Progenitor cell of endocrine pancreas (in vitro differentiated cells): ENCODE measurements at places on chromosomes 4 and X.

DNA sequence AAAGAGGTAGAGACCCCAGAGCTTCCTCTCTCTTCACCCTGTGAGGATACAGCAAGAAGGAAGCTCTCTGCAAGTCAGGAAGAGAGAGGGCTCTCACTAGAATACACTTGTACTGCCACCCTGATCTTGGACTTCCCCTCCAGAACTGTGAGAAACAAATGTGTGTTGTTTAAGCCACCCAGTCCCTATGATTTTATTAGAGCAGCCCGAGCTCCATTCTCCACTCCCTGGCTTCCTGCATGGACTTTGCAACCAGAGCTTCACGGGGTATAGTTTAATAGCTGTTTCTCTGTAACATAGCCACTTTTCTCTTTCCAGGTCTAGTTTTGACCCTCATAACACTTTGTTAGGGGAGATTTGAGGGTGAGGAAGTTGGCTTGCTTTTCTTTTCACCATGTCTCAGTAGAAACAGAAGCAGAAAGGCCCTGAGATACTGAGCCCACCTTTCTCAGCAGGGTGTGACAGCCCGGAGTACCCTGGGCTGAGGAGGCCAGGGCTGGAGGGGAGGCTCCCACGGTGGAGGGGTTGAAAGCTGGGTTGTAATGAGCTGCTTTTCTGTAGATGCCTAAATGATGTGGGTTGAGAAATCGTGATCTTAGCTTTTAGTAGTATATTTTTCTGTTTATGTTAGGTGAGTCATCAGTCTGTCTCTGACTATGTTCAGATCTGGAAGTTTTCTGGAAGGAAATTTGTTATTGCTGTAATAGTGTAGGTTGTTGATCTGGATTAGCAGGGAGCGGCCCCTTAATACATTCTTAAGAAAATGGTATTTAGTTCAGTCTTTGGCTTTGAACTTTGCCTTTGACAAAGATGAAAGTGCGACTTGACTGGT, 118.6 kb downstream of the PTTG2 start:
- DNase-seq: no peak

DNA sequence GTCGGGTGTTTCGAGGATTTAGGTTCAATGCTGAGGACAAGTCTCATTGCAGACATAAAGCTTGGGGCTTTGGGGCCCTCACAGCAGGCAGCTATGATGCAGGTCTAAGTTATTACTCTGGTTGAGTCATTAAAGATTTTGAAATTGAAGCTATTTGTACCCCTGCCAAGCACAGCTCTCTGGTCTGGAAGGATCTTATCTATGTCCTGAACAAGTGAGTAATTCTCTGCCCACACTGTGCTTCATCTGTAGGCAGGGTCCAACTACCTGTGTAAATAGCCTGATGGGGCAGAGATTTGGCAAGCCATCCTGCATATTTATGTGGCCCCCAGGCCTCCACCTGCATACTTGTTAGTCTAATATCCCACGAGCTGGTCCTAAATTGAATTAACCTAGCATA, 41.4 kb upstream of the MAGEA4 start:
- no peak for DNase-seq

DNA sequence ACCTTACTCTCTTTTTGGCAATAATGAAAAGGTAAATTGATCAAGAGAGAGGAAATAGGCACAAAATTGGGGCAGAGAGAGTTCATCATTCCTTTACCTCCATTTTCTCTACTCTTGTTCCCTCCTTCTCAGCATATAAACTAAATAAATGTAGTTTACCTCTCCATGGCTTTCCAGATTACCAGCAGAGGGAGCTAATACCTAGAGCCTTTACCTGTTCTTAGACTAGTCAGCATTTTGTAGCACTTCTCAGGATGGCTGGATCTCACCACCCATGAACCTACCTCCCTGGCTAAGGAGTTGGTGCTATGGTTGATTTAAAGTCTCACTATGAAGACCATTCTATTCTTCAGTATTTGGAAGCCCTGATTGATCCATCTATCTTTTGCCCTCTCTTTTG, 15.7 kb downstream of the OFD1 start:
- DNase-seq: no peak

- DNase-seq: no peak
Measured at GRCh38 chr4:7806338-7807090, 133.1 kb downstream of the AFAP1 start.
